Upper lobe of left lung (tissue), 6 donors: ENCODE measurements at places on chromosomes 1 and 21. TPM values are rescaled to one million over a fixed set of nuclear protein-coding genes. Genes with fewer than 3 reads are reported as not detected.

The PLA2G4A gene
- total RNA-seq, result 2.1 TPM

The SLC25A34 gene
- 12.1 TPM for total RNA-seq

The SLC44A5 gene
- total RNA-seq, result 0.15 TPM

The ESPN gene
- 12.2 TPM for total RNA-seq

DNA sequence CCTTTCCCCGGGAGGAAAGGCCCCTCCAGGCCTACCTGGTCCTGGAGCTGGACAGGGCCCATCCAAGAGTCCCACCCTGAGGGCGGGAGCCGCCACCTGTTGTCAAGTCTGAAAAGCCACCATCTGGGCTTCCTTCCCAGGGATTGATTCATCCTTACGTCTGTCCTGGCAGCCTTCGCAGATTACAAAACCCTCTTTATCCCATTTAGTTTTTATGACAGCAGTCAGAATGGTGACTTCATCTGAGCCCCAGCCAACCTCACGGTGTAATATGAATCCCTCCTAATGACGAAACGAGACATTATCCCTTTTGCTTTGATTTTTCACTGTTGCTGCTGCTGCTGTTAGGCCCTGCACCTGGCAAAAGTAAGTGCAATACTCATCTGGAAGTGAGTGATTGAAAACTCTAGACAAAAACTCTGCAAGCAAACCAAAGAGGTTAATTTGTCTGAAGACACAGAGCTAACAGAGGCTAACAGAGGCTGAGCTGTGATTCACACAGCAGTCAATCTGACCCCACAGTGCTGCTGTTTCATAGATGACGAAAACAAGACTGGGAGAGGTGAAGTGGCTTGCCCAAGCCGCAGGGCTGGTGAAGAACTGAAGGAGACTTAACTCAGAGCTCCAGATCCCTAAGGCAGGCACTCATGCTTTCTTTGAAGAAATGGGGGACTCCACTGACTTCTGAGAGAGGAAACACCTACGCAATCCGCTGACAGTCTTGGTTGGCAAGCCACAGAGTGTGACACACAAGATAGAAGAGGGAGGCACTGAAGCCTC is 30.0 kb upstream of the S100A7 start:
- no peak for DNase-seq

DNA sequence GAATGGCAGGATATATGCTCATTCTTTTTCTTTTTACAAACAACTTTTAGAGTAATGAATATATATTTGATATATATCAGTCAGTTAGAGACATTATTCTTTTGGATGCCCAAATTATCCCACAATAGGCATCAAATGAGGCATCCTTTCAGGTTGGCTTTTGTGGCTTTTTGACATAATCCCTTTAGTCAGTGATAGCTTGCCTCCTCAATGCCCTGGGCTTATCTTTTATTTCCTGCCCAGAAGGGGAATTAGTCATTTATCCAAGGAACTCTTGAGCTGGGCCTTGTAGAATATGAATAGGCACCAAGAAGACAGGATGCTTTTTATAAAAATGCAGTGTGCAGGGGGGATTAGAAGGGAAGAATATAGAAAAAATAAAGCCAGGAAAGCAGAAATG is 22.2 kb downstream of the EPHX4 start:
- no peak for DNase-seq

GRCh38 chr1:175274368-175274767 is 81.8 kb upstream of the KIAA0040 start:
- no peak for DNase-seq

- peak; percentile 76 for DNase-seq
Measured at GRCh38 chr21:45971616-45972352, 9.8 kb upstream of the COL6A1 start.

GRCh38 chr1:112714313-112715263 is 544 bp downstream of the PPM1J start:
- DNase-seq, result peak; percentile 83

- DNase-seq, result no peak
Measured at GRCh38 chr1:22689505-22689904, 21.1 kb upstream of the EPHB2 start.

DNA sequence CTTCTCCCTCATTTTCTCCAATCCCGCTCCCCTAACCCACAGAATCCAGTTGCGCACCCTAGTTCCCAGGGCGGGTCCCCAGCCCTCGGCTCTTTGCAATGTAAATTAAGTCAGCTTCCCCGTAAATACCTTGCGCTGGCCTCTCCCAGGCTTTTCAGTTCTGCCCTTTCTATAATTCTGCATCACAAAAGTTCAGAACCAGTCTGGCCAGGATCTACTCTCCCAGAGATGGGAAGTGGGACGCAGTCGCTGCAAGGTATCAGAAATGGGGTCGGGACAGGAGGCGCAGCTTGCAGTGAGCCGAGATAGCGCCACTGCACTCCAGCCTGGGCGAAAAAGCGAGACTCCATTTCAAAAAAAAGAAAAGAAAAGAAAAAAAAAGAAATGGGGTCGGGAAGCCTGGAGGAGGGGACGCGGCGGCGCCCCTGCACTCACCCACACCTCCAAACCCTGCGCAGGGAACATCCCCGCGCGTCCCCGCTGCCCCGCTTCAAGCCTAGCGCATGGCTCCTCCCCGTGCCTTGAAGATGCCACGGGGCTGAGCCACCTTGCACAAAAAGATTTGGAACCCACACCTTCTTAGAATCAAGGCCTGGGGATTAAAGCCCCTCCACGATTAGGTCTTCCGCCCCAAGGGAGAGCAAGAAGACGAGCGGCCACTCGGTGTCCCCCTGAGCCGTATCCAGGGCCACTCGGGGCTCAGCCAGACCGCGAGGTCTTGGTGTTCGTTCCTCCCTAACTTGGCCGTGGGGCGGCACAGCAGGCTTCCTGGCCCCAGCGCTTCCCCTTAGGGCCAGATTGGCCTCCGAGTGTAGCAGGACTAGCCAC is 27.2 kb upstream of the ITLN2 start:
- no peak for DNase-seq

DNA sequence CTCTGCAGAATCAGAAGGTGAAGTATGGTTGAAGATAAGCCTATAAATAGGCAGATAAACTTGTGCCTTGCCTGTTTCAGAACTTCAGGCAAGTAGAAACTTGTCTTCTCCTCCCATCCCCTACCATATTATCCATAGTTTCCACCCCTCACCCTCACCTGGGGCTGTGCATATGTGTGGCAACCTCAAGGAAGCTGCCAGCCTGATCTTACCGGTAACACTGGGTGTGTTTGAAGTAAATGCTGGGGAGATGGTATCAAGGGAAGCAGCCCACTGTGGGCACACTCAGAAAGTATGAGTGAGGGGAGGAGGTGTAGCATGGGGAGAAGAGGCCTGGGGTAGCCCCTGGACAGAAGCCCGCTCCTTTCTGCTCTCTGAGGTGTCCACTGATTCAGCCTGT is 14.5 kb downstream of the VANGL2 start:
- DNase-seq, result no peak

DNA sequence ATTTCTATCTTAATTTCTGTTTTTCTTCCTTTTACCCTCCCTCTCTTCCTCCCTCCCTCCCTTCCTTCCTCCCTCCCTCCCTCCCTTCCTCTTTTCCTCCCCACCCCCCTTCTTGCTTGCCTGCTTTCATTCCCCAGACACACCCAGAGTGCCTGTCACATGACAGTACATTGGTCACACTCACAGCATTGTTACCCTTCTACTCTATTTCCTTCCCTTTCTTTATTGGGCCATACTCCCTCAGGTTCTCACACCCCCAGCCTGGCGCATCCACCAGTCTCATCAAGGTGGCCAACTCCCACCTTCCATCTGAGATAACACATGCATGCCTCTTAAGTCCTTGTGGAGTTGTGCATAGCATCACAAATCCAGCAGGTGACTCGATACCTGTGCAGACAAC is 10.9 kb downstream of the TMPRSS3 start:
- DNase-seq, result no peak

GRCh38 chr1:236836157-236836556 is 41.1 kb downstream of the MTR start:
- DNase-seq, result no peak

DNA sequence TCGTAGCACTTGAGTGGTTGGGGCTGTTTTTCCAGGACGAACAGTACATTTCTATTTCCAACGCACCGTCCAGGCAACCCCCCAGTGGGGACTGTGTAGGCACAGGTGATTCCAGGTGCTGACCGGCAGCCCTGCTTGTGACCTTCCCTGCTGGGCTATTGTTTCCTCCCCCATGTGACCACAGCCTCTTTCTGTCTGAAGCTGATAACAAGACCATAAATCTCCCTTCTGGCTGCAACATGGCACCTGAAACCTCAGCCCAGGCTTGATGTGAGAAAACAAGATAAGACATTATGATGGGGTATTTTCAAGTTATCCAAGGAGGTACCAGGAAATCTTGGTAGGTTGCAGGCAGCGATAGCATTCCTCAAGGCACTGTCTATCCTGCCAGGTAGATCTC is 48.2 kb downstream of the HLX start:
- no peak for DNase-seq
